ENCODE measurements at places on chromosomes 5 and 9.

DNA sequence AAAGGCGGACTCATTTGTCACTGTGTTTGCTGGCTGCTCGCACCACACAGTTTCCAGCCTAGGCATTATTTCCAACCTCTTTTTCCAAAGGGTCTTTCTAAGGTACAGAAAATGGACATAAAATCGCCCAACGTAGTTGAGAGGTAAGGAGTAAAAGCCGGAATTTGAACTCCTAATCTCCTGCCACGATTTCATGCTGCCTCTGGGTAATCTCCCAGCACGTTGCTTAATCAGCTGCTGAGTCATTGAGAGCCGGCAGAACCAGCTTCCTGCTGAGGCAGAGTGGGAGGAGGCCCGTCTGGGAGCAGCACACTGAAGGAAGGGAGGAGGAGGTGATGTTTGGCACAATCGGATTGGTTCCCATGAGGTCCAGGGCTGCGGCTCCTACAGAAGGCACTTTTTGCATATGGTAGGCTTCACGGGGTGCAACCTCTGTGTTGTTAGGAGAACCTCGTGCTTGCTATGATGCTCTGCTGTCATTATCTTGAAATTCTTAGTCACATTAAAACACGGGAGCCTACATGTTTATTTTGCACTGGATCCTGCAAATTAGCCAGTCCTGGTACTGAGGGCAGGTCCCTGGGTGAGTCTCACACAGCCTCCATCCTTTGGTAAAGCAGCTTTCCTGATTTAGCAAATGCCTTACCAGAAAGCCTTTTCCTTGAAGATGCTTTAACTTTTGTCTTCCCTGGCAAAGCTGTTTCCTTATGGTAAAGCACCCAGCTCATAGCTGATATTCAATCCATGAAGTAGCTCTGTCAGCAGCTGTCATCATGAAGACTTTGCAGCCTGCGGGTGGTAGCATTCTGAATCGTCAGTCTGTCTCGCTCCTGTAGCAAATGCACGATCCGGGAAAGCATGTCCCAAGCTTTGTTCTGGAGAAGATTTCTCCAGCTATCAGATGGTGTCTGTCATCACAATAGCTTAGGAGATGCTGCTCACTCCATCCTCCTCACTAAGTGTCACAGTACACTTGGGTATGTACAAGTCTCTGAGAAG lies 191.6 kb upstream of the MSX2 start:
- DNase-seq, result peak; percentile 95

- DNase-seq, result peak; percentile 27
Measured at GRCh38 chr5:159343295-159344094, 13.2 kb upstream of the IL12B start.

GRCh38 chr9:124625087-124625486 lies 117.9 kb upstream of the NR5A1 start:
- DNase-seq, result no peak

DNA sequence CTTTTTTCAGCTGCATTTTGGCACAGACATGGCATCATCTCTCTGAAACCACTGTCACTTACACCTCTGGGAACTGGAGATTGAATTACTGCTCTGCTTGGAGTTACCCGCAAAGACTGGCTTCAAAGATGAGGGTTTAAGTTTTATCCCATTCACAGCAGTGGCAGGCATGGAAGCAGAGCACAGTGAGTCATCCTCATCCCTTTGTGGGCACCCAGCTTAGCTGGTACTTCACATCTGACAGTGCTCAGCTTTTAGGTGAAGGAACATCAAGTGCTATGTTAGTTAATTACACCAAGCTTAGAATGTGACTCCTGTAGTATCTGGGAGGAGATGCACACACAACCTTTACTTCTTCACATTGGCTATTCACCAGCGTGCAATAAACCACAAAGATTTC lies 24.8 kb upstream of the ALDH1A1 start:
- DNase-seq, result no peak

DNA sequence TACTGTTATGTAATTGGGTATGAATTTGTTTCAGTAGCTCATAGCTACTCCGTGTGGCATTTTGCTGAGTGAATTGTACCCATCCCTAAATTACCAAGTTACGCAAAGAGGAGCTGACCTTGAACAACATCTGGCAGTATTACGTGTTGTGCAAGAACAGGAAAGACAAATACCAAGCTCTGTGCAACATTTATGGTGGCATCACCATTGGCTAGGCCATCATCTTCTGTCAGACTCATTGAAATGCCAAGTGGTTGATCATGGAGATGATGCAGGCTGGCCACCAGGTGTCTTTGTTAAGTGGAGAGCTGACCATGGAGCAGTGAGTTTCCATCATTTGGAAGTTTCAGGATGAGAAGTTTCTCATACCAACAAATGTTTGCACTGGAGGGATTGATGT lies 15.0 kb downstream of the ZSWIM6 start:
- no peak for DNase-seq

DNA sequence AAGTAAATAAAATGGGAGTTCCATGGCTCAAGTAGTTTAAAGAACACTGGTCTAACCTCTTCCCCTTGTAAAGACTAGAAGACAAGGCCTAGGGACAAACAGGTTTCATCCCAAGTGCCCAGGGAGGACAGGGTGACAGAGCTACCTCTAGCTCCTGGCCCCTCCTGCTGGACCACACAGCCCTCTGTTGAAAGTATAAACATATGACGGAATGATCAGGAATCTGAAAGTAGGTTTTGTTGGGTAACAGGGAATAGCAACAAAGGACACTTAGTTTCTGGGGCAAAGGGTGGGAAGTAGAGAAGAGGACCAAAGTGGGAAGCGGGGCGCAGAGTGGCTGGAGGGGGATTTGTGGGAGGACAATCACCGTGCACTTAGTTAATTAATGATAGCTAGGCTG lies 67.0 kb upstream of the DAB2IP start:
- DNase-seq, result no peak

GRCh38 chr5:147403651-147404640 lies 105.9 kb downstream of the DPYSL3 start:
- peak; percentile 98 for DNase-seq

GRCh38 chr5:15889001-15889400 lies 290.6 kb downstream of the MARCHF11 start:
- no peak for DNase-seq

GRCh38 chr5:113663879-113664541 lies 150.5 kb downstream of the YTHDC2 start:
- DNase-seq, result peak; percentile 62

DNA sequence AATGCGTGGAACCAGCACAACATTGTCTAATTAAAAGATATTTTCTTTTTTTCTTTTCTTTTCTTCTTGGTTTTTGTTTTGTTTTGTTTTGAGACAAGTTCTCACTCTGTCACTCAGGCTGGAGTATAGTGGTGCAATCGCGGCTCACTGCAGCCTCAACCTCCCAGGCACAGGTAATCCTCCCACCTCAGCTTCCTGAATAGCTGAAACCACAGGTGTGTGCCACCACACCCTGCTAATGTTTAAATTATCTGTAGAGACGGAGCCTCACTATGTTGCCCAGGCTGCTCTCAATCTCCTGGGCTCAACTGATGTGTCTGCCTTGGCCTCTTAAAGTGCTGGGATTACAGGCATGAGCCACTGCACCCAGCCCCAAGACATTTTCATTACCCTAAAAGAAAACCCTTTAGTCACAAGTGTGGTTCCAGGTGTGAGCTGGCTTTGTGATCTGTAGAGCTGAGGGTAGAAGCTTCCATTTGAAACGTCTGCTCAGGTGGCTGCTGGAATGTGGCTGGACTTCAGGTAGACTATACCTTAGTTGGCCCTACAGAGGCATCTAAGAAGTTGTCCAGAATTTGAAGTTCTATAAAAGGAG lies 19.1 kb upstream of the NEK6 start:
- DNase-seq, result no peak

- DNase-seq, result peak; percentile 32
Measured at GRCh38 chr5:158877124-158877581, 222.6 kb downstream of the EBF1 start.

DNA sequence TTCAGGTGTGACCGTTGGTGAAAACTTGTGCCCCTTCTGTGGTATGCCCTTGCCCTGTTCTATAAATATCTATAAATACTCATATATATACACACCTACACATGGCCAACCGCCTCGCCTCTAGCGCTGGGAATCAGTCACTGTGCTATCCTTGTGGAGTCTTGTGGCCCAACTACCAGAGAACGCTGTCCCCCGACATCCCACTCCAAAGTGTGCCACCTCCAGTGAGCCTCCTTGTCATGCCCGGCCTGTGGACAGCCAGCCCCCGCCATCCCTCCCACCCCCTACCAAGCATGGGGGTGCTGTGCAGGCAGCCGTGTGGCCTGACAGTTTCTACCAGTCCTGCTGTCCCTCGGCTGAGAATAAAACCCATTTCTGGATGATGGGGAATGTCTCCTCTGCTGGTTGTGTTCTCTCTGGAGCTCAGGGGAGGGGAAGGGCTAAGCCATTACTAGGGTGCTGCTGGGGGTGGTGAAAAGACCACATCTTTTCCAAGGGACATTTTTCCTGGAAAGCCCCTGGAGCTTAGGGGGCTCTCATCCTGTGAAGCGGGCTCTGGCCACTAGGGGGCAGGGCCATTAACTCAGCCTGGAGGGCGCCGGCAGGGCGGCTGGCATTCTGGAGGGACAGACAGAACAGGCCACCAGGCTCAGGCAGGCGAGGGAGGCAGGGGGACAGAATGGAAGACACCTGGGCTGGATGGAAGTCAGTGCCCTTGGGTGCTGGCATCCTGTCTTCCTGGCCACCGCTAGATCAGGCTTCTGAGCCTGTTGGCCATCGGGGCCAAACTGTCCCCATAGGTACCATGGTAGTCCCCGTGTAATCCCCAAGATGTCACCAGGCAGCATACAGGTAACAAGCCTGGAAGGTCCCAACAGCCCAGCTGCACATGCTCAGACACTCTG lies 20.7 kb downstream of the GOLGA2 start:
- DNase-seq, result peak; percentile 59

DNA sequence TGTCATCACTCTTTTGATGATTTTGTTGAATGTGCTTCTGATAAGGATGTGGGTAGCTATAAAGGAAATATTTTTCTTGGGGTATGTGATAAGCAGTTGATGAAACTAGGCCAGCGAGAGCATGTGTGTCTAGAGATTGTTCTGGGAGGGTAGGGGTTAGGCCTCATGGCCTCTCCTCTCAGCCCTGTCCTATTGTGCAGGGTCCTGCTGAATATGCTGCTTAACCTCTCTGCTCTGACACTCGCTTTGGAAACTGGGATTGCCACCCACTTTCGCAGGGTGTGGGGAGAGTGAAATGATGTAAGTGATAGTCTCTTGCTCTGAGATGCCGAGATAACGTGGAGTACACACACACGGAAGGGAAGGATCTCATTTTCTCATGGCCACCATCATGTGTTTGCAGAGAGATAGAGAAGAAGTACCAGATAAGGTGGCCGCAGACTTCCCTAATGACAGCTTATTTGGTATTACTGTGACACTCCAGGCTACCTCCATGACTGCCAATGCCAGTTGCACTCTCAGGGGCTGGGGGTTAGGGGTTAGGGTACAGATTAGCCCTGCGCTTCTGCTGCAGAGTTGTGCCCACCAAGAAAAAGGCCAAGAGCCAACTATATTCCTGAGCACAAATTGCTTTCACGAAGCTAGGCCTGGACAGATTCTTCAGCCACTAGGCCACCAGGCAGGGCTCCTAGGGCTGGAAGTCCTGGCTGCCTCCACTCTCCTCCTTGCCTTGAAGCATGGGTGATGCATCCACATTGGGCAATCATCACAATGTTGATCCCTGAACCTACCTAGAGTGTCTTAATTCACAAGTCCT lies 25.2 kb upstream of the TNFAIP8 start:
- peak; percentile 34 for DNase-seq

DNA sequence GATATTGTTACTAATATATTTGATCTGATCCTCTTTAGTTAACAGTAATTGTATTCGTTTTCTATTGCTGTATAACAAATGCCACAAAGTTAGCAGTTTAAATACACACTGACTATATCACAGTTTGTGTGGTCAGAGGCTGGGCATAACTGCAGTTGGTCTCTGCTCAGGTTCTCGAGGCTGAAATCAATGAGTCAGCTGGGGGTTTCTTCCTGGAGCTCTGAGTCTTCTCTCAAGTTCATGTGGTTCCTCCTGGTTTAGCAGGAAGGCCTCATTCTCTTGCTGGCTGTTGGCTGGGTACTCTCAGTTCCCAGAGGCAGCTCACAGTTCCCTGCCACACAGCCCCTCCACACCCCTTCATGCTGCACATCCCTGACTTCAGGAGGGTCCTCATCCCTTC lies 20.7 kb downstream of the COL23A1 start:
- no peak for DNase-seq

- no peak for DNase-seq
Measured at GRCh38 chr5:36889264-36889663, 12.7 kb downstream of the NIPBL start.

DNA sequence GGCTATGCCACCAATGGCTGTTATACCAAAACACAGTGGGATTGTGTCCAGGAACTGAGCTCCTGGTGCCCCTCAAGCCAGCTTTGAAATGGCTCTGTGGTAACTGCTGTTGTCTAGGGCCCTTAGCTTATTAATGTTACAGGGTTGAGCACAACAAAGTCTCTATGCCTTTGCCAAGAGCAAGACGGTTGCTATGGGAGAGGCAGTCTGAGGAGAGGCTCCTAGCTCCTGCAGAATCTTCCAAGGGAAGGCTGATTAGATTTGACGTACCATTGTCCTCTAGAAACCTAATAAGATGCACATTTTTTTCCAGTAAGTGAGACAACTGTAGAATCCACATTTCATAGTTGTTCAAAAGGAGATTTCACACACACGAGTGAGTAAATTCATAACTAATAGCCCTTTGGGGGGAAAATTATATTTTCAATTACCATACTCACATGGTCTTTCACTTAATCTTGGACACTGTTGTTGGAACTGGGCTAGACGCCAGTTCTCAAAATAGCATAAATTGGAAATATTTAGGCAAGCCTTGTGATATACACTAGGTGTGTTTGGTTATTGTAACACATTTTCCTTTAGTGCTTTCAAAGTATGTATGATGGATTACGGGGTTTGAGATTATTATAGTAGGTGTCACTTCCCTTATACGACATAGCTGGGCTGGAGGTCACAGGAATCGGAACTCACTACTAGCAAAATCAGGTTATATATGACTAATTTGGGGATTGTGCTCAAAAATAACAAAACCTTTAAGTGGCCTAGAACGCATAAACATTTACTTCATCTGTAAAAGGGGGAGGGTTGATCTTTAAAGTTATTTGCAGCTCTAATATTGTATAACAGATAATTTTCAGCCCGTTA lies 186.3 kb upstream of the EGFLAM start:
- DNase-seq, result no peak

DNA sequence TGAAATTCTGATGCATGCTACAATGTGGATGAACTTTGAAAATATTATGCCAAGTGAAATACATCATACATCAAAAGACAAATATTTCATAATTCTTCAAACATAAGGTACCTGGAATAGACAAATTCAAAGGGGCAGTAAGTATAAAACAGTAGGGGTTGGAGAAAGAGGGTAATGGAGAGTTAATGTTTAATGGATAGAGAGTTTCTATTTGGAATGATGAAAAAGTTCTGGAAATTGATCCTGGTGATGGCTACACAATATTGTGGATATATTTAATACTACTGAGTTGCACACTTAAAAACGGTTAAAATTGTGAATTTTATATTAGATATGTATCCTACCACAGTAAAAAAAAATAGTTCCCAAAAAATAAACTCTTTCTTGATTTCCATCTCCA lies 14.6 kb upstream of the CNTLN start:
- DNase-seq, result no peak
